Spleen (tissue), 13 donors: ENCODE measurements at places on chromosomes 7 and 10. TPM values are rescaled to one million over a fixed set of nuclear protein-coding genes. Genes with fewer than 3 reads are reported as not detected.

GRCh38 chr10:11551916-11552602 lies 59.4 kb downstream of the USP6NL start:
- no peak for DNase-seq

DNA sequence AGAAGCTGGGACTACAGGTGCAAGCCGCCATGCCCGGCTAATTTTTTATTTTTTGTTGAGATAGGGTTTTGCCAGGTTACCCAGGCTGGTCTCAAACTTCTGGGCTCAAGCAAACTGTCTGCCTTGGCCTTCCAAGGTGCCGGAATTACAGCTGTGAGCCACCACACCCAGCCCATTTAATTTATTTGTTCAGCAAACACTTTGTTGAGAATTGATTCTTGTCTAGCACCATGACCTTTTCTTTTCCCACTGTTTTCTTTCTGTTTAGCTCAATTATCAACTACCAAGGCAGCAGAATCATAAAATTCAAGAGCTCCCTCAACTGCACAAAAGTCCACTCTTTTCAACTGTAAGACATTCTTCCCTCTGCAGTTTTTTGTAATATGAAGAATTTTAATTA lies 47.8 kb upstream of the PARD3 start:
- DNase-seq = no peak

- DNase-seq = peak; percentile 33
Observed at GRCh38 chr7:824664-825063, 7.6 kb upstream of the SUN1 start.

DNA sequence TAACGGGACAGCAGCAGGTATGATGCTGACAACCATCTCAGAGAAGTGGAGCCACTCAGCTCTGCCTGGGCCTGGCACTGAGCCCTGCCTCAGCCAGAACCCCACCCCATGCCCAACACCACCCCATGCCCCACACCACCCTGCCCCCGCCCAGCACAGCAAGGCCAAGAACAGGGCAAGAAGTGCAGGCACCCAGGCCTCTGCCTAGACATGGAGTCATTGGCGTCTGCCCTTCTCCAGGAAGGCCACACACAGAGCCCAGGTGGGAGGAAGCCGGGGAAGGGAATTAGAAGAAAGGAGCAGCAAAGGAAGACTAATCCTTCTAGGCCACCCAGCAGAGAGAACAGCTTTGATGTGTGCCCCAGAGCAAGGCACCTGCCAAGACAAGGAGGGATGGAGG lies 18.9 kb downstream of the CAMK2G start:
- DNase-seq = no peak

GRCh38 chr7:23469961-23470250 lies 385 bp downstream of the IGF2BP3 start:
- no peak for DNase-seq

- DNase-seq = peak; percentile 81
Observed at GRCh38 chr10:13158401-13158800, 3.0 kb upstream of the MCM10 start.

GRCh38 chr7:33503014-33503413 lies 373.6 kb downstream of the BBS9 start:
- DNase-seq = no peak

- peak; percentile 74 for DNase-seq
Observed at GRCh38 chr10:79314761-79315601, 32.3 kb upstream of the PPIF start.

GRCh38 chr7:144494355-144494754 lies 90.9 kb upstream of the NOBOX start:
- no peak for DNase-seq

DNA sequence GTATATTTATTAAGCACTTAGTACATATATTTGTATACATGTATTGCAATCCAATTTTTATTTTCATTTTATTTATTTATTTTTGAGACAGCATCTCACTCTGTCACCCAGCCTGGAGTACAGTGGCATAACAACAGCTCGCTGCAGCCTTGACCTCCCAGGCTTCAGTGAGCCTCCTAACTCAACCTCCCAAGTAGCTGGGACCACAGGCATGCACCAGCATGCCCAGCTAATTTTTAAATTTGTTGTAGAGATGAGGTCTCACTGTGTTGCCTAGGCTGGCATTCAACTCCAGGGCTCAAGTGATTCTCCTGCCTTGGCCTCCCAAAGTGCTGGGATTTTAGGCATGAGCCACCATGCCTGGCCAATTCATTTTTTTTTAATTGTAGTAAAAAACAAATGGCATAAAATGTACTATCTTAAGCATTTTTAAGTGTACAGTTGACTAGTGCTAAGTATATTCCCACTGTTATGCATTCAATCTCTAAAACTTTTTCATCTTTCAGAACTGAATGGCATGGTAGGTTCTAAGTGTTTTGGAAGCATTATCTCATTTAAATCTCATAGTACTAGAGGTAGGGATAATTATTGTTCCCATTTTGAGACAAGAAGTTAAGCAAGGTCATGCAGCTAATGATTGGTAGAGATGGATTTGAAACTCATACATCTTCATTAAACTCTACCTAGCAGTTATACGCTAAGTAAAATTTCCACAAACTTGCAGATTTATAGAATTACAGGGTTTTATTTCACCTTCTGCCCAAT lies 264.0 kb upstream of the NFE2L3 start:
- DNase-seq = no peak

- DNase-seq = no peak
Observed at GRCh38 chr10:132071667-132072066, 5.9 kb downstream of the JAKMIP3 start.

GRCh38 chr10:28014651-28015050 lies 15.8 kb upstream of the ODAD2 start:
- no peak for DNase-seq

DNA sequence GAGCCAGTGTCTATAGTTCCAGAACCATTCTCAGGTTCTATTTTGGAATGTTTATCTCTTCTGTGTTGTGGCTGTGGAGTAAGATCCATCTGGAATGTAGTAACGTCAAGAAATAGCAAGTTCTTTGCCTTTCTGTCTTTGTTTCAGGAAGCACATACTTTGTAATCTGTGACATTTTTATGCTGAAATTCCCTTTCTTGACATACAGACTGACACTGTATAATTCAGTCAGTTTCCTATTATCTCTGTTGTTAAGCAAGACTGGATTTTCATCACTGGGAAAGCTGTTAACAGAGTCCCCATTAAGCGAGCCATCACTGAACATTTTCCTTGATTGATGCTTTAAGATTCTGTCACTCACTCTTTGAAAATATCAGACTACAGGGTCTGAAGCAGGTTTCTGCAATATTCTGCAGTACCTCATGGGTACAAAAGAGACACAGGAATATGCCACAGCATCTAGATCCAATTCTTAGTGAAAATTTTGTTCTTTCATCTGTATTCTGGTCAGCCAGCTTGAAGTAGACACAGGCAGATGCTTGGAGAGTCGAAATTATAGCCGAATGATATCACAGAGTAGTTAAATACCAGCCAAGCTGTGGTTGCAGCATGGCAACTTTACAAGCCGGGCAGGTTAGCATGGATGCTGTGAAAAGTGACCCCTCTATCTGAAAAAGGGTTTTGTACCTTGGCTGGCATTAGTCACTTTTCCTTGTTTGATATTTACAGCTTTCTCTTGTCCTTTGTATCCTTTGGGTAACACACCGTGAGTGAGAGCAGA lies 62.6 kb downstream of the CACNB2 start:
- no peak for DNase-seq

- no peak for DNase-seq
Observed at GRCh38 chr7:100963874-100964273, 5.5 kb upstream of the MUC12 start.

DNA sequence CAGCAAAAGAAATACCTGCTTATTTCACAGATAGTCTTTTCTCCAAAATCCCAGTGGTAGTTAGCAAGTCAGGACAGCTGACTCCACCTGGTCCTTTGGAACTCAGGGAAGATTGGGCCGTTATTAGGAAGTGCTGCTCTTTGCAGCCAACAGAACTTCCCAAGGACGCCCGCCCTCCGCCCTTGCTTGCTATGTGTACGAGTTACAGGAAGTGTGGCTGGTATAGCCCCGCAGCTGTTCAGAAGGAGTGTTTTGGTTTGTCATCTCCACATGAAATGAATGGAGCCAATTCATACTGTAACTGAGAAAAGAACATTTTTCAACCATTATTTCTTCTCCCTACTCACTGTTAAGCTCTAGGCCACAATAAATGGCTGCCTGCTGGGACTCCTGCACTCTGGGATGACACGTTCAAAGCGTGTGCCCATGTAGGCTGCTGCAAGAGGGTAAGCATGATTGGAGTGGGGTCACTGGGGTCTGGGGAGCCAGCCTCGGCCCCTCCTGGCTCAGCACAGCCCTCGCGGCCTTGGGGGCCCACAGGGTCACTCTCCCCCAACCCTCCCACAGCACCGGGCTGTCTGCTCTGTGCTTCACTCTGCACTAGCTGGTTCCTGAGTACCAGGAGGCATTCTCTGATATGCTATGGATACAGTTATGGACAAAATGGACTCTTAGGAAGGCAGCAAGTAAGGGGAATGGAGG lies 244.0 kb downstream of the EBF3 start:
- peak; percentile 73 for DNase-seq

DNA sequence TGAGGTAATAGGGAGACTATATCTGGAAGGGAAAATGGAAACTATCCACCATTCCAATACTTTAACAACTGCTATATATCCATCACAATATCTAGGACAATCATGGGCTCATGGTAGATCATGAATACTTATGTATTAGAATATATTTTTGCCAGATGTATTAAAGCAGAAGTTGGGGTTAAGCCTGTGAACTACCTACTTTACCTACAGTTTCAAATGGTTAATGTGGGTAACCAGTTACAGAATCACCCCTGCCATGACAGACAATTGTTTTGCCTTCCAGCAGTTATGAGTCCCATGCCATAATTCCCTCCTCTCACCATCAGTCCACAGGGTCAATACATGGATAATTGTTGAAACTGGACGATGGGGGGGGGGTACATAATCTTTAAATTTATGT lies 29.9 kb upstream of the RAPGEF5 start:
- DNase-seq = no peak

GRCh38 chr7:24496036-24496435 lies 77.2 kb upstream of the PALS2 start:
- no peak for DNase-seq

DNA sequence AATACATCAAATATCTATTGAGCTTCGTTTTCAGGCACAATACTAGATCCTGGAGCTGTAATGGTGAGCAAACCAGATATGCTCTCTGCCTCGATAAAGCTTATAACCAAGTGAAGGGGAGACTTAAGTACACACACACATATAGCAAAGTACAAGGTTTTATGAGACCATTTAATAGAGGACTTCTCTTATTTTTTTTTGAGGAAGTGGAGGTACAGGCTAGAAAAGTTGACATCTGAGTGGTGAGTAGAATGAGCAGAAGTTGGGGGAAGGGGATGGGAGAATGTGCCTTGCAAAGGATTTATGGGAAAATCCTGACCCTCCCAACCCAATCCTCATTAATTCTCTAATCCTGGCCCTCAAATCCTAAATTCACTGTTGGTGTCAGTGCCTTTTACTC lies 7.7 kb downstream of the CCDC136 start:
- no peak for DNase-seq

- DNase-seq = no peak
Observed at GRCh38 chr10:22630234-22631174, 83.9 kb downstream of the PIP4K2A start.

- no peak for DNase-seq
Observed at GRCh38 chr7:90677486-90678404, 81.6 kb downstream of the CDK14 start.

- DNase-seq = no peak
Observed at GRCh38 chr7:138032770-138033169, 30.9 kb upstream of the CREB3L2 start.

DNA sequence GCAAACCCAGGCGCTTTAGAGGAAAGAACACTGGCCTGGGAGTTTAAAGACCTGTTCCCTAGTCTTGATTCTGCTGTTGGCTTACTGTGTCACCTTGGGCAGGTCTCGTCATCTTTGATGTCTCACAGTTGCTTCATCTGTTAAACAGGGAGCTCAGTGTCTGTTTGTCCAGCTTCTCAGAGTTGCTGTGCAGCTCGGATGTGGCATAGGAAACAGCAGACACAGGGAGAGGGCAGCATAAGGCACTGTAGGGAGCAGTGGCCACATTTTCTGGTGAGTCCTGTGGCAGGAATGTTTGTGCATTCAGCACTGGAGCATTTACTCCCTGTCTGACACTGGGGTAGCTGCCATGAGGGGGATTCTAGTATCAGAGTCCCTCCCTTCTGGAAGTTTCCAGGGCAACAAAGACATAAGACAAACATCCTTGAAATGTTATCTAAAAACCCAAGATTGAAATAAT lies 2.0 kb downstream of the REPIN1 start:
- no peak for DNase-seq

GRCh38 chr7:43655584-43655983 lies 72.7 kb downstream of the STK17A start:
- DNase-seq = no peak

DNA sequence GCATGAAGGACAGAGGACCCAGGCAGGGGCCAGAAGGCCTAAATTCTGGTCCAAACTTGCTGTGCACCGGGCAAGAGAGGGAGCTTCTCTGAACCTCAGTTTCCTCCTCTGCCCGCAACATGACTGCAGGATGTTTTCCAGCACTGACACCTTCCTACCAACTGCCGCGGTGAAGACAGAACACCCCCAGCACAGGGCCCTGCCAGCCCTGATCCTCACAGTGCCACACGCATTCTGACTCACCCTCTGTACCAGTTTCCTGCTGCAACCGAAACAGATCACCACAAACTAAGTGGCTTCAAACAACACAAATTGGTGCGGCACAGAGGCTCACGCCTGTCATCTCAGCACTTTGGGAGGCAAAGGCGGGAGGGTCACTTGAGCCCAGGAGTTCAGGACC lies 18.1 kb downstream of the MAD1L1 start:
- DNase-seq = no peak

- DNase-seq = no peak
Observed at GRCh38 chr7:52413051-52413450, 622.4 kb upstream of the POM121L12 start.

- DNase-seq = peak; percentile 81
Observed at GRCh38 chr10:102460836-102461186, 9.5 kb upstream of the C10orf95 start.

DNA sequence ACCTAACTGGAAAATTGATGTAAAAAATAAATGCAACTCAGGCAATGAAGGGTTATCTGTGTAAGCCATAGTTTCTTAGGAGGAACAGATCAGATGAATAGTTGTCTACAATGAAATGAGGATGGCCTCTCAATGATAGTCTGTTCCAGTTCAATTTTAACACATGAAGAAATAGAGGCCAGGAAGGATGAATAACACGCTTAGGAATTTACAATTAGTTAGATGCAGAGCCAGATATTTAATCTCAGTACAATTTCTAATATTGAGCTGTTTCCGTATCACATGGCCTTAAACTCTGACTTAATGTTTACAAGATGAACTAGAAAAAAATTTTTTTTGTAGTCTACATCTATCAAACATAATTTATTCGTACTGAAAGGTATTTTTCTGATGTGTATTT lies 176.6 kb downstream of the GALNT11 start:
- DNase-seq = no peak

The METTL27 gene
- 5.8 TPM for total RNA-seq

The BAMBI gene
- total RNA-seq = 24.3 TPM

The PIK3CG gene
- total RNA-seq = 44.8 TPM

The ADIRF gene
- 37.1 TPM for total RNA-seq

The FGFR2 gene
- total RNA-seq = 0.34 TPM

The MACC1 gene
- total RNA-seq = 10.6 TPM
